ENCODE measurements at places on chromosomes 5 and 9.

DNA sequence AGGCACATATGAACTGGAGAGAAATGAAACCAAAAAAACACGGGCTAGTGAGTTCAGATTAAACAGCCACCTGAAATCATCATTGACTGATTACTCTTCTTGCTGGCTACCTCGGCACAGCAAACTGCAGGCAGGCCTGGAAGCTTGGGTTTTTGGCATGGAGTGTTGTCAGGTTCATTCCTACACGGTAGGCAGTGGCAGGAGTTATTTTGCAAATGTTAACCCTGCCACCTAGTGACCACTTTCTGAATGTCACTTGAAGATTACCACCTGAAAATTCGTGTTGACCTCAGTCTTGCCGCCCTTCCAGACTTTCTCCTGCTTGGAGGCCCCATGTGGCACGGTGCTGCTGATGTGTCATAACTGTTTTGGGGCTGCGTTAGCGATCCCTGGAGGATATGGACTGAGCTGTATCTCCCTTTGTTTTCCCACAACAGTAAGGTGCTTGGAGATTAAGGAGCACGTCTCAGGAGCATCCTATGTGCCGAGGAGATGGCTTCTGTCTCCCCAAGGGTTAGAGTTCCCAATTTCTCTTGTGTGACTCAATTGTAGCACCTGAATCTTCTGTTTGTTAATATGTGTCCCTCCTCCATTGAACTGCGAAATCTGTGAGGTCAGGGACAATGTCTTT lies 12.7 kb upstream of the CD180 start:
- peak; percentile 85 for DNase-seq

DNA sequence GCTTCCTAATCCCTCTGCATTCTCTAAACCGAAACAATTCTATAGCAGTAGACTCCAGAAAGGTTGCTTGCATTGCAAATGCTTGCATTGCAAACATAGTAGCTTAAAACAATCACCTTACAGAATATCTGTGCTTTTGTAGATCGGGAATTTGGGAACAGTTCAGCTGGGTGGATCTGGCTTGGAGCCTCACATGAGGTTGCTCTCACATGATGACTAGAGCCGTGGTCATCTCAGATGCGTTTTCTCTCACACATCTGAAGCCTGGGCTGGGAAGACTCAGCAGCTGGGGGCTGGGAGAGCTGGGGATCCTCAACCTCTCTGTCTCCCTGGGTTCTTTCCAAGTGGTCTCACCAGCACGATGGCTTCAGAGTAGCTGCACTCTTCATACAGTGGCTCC lies 127.8 kb downstream of the MSX2 start:
- no peak for DNase-seq

GRCh38 chr5:123278284-123278683 lies 144.9 kb downstream of the CEP120 start:
- no peak for DNase-seq

DNA sequence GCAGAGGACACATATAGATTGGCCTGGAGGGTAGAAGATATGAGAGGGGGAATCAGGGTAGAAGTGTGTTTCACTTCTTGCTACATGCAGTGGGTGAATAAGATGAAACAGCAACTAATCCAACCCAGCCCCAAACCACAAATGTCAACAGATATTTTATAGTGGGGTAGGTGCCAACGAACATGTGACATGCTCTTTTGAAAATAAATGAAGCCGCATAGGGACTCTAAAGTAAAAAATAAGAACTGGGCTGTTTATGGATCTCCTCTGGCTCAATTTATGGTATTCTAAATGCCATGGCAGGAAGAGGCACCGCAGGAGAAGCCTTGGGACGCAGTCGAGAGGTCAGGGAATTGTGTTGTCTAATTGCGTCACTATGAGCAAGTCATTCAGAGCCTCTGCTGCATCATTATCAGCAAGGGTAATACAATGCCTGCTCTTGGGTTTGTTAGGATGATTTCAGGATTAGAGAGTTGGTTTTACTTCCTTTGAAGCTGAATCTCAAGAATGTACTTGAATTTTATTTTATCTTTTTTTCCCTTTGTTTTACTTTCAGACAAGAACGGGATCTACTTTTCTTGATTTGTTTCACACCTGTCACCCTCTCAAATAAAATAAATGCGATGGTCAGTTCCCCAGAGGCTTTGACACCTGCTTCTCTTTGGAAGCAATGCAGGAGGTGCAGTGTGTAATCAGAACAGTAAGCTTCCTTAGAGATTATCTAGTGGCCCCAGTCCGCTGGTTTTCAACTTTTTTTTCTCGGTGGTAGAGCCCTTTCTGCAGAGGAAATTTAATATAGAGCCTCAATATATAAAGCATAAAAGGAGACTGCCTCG lies 375.6 kb upstream of the CLINT1 start:
- peak; percentile 7 for DNase-seq

GRCh38 chr5:58106754-58107410 lies 353.0 kb downstream of the PLK2 start:
- no peak for DNase-seq

DNA sequence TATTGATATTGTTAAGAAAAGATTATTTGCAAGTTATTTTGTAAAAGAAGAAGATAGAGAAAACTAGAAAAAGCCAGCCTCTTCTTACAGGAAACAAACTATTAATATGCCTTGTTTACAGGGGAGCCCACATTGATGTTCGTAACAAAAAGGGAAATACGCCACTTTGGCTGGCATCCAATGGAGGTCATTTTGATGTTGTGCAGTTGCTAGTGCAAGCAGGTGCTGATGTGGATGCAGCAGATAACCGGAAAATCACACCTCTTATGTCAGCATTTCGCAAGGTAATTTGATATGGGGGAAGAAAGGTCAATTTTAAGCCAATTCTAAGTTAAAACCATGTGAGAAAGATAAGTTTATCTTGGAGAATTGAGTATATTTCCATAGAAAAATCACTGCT lies 37.6 kb upstream of the EIF4EBP3 start:
- no peak for DNase-seq

- DNase-seq: peak; percentile 81
Observed at GRCh38 chr9:131402738-131403492, 9.0 kb downstream of the PRRC2B start.

DNA sequence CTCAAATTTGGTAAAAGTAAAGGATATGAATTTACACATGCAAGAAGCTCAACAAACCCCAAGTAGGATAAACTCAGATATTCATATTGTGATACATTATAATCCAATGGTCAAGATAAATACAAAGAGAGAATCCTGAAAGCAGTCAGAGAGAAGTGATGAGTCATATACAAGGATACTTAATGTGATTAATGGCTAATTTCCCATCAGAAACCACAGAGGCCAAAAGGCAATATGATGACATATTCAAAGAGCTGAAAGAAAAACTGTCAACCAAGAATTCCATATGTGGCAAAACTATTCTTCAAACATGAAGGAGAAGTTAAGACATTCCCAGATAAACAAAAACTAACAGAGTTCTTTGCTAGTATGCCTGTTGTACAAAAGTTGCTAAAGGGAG lies 19.5 kb upstream of the IRF1 start:
- DNase-seq: no peak

DNA sequence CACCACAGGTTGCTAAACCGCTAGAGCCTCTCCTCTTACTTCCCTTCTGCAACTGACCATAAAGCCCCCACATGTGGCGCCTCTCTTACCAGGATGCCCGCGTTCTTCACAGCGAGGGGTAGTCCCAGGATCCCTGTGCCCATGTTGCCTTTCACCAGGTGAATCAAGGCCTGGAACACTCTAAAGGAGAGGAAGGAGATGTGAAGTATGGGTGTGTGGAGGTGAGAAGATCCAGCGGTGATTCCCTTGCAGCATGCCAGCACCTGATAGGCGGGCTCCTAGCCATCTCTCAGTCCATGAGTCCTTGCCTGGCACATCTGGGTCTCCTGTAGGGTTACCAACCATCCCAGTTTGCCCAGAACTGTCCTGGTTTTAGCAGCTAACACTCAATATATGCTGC lies 3.3 kb downstream of the SLC36A2 start:
- no peak for DNase-seq

GRCh38 chr5:76874088-76874581 lies 24.3 kb downstream of the S100Z start:
- peak; percentile 28 for DNase-seq

- no peak for DNase-seq
Observed at GRCh38 chr9:11735391-11735790, 957.8 kb upstream of the TYRP1 start.

- DNase-seq: no peak
Observed at GRCh38 chr9:28883234-28883633, 1310.0 kb upstream of the C9orf72 start.

DNA sequence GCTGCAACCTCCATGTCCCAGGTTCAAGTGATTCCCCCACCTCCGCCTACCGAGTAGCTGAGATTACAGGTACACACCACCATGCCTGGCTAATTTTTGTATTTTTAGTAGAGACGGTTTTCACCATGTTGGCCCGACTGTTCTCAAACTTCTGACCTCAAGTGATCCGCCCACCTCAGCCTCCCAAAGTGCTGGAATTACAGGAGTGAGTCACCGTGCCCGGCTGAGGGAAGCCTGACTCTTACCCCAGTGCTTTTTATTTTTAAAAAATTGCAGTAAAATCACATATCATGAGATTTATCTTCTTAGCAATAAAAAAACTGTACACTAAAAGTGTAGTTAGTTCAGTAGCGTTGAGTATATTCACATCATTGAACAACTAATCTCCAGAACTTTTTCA lies 105.3 kb downstream of the SLIT3 start:
- DNase-seq: no peak

- DNase-seq: no peak
Observed at GRCh38 chr5:175610381-175610780, 47.5 kb upstream of the HRH2 start.

- peak; percentile 36 for DNase-seq
Observed at GRCh38 chr5:109410389-109411148, 795 bp upstream of the PJA2 start.

- no peak for DNase-seq
Observed at GRCh38 chr5:133274597-133274935, 222.8 kb downstream of the HSPA4 start.

DNA sequence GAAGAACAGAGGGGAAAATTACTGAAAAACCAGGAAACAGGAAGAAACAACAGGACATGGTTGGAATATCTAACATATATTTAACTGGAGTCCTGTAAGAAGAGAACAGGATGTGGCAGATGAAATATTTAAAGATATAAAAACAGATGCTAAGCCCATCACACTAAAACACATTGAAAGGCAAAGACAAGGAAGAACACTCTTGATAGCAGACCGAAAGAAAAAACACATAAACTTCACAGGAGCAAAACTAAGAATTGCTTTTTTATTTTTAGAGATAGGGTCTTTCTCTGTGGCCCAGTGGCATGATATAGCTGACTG lies 324.4 kb upstream of the ARRDC3 start:
- no peak for DNase-seq

DNA sequence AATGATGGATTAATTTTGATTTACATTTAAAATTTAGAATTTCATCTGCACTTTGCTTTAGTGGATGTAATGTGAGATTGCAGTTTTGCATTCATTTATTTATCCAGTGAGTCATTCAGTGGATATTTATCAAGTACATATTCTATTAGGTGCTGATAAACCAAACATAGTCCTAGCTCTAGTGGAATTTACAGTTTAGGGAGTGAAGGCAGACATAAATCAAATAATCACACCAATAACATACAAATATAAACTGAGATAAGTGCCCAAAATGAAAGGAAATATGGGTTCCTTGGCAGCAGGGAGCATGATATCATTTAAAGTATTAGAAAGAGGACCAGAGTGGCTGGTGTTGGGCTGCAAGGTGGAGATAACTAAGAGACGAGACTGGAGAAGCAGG lies 14.7 kb upstream of the NIPBL start:
- DNase-seq: no peak

- DNase-seq: peak; percentile 24
Observed at GRCh38 chr5:138664276-138664943, 88.8 kb upstream of the CTNNA1 start.

DNA sequence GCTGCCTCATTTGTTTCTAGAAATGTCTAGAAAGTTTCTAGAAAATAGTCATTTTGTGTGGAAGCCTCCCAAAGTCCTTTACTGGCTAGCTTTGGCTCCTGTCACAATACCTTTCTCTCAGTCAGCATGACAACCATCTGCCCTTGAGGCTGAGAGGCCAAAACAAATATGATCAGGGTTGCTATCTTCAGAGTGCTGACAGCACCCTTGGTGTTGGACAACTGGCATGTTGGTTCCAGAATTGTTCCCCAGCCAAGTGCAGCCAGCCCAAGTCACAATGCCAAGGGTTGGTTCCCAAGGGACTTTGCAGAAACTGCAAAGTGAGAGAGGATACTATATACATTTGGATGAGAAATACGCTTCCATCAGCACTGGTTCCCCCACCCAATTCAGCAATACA lies 140.9 kb upstream of the GAS1 start:
- no peak for DNase-seq

DNA sequence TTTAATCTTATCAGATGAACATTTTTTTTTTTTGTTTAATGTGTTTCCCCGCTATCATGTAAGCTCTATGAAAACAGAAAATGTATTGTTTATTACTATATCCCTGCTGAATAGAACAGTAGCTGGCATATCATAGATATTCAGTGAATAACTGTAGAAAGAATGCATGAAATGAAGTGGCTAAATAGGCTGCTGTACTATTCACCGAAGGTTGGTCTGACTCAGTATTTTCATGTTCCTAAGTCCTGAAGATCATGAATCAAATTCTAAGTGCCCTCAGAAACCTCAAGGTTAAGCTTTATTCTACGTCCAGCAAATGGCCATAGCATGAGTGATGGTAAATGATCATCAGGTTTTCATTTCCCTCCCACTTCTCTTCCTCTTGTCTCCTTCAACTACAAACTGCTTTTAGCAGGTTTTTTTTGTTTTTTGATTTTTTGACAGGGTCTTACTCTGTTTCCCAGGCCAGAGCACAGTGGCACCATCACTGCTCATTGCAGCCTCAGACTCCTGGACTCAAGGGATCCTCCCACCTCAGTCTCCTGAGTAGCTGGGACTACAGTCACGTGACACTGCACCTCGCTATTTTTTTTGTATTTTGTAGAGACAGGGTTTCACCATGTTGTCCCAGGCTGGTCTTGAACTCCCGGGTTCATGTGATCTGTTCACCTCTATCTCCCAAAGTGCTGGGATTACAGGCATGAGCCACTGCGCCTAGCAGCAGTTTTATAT lies 19.1 kb upstream of the ZFAND5 start:
- no peak for DNase-seq

DNA sequence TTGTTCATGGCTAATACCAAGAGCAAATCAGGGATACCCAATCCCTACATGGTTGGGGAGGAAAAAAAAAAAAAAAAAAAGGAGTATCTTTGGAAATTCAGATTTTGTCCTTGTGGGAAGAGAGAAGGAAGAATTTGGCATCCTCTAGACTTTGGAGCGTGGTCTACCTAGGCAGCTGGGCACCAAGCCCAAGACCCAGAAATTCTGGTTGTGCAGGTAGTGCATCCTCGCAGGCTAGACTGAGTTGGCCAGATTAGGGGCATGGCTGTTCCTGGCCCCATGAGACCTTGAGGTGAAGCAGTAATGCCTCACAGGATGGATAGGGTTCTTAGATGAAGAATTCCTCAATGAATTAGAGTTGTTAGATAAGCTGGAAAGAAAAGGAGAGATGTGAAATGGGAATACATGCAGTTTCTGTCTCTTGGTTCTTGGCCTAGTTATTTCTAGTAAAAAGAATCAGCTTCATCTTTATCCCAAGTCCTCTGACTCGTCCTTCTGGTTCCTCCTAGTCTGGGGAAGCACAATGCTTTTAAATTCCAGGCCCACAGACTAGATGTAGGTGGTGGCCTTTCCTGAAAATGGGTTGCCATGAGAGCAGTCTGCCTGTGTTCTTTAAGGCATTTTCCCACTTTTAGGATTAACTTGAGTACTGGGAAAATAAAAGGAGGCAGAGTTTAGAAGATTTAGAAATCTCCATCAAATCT lies 140.5 kb upstream of the RUSC2 start:
- no peak for DNase-seq

All from NCI-H524 (cell line).